Fibroblast of mammary gland (primary cell): ENCODE measurements at places on chromosomes 7 and 10.
A peak's percentile ranks its signal among the peaks of the same experiment; 100 is the strongest.

DNA sequence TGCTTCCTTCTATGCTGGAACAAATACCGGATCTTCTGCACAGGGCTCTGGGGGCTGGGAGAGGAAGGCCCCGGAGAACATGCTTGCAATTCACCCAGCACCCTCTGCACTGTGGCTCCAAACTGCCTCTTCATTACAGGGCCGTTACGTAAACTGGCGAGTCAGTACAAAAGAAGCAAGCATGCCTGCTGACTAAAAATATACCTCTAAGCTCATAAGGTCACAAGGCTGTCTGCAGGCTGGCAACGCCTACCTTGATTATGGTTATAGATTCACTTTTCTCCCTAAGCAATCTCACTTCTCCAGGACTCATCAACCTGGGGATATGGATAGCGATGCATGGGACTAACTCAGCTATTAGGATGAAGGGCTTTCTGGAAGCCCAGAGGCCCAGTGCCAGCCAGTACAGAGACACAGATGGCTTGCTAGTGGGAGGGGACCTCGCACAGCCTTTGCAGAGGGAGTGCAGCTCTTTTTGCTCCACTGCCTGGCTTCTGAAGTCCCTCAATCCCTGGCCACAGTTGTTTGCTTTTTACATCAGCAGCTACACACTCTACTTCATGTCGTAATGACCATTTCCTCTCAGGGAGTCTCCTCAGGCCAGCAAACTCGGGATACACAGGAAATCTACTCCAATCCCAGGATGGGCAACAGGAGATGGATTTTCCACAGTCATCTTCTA is 96.1 kb downstream of the SH3PXD2A start:
- peak; percentile 81 for DNase-seq

DNA sequence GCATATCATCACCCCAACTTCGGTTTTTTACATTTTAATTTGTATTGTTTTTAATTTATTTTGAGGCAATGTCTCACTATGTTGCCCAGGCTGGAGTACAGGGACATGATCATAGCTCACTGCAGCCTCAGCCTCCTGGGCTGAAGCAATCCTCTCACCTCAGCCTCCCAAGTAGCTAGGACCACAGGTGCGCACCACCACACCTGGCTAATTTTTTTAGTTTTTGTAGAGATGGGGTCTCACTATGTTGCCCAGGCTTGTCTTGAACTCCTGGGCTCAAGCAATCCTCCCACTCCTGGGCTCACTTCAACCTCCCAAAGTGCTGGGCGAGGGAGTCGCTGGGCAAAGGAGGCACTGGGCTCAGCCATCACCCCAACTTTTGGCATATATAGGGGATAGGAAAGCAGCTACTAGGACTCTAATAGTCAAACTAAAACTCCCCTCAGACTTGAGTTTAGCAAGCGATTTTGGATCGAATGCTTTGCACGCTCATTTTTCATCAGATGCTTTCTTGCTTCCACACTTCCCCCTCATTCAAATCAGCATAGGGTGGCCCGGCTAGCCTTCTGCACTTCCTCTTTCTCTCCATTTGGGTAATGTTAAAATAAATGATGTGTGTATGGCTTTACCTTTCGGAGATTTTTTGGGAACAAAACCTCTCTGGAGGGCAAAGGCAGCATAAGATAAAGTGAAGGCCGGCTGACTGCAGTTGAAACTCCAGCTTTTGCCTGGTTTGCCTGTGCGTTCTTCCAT is 20.8 kb upstream of the NMT2 start:
- DNase-seq, result no peak

DNA sequence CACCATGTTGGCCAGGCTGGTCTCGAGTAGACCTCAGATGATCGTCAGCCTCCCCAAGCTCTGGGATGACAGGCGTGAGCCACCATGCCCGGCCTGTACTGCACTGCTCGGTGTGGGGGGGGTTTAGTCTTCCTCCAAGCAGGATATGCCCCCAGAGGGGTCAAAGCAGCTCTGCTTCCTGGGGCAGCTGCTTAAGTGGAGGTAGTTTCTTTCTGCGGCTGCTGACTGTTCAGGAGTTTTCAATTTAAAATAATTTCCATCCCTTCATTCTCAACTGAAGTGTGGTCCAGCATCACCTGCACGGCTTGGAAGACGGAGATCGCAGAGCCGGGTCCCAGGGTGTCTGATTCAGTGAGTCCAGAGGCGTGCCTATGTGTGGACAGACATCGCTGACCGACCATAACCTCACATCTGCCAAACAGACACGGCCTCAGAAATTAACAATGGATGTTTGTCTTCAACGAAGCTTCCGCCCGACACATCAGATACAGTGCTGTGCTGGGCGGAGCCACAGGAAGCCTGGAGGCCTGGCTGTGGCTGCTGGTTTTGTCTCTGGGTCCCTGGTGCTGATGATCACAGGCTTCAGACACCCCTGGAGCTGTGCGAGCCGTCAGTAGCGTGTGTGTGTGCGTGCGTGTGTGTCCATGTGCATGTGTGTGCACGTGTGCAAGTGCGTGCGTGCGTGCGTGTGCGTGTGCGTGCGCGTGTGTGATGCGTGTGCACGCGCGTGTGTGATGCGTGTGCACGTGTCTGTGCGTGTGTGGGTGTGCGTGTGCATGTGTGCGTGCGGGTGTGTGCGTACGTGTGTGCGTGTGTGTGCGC is 226.5 kb upstream of the PITRM1 start:
- DNase-seq, result peak; percentile 28

DNA sequence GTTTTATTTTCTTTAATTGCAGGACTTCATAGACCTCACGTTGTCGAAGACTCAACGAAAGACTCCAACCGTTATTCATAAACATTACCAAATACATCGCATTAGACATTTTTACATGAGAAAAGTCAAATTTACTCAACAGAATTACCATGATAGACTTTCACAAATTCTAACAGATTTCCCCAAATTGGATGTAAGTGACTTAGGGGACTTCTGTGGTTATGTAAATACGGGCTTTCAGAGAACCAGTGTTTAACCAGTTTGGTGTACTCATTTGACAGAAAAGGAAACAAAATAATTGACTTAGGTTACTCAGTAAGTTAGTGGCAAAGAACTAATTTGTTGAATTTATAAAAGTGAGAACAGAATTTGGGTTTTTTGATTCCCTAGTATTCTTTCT is 4.2 kb downstream of the GTPBP4 start:
- DNase-seq, result no peak

DNA sequence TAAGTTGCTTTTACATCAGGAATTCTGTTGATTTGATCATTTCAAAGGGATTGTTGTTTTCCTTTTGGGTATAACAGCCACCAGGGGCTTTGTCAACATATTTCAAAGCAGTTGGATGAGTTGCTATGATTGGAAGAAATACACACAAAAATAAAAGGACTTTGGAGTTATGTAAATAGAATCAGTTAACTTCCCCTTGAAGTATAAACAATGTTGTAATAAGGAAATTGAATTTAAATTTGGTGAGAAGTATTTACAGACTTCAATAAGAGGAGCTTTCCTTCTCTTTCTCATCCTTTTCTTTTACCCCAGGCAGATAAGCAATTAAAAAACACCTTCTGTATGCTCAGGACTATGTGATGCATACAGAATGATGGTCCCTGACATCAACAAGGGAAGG is 199.7 kb downstream of the LHFPL3 start:
- DNase-seq, result no peak

DNA sequence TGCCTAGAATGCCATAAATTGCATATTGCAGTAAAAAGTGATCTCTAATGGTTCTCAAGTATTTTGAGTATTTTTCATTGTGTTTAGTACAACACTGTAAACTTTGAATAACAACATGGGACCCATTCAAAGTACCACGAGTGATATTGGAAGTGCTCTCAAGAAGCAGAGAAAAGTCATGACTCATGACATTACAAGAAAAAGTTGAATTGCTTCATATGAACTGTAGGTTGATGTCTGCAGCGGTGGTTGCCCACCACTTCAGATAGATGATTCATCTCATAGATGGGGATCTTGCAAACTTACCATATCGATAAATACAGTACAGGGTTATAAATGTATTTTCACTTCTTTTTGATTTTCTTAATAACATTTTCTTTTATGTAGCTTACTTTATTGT is 33.9 kb downstream of the ENTPD1 start:
- peak; percentile 21 for DNase-seq
